Uterus (tissue), 4 donors: ENCODE measurements at places on chromosomes 12 and 14. TPM values are rescaled to one million over a fixed set of nuclear protein-coding genes. Genes with fewer than 3 reads are reported as not detected.

RNASE1 gene
- total RNA-seq: 129 TPM

DAD1 gene
- 260 TPM for total RNA-seq

NXPH4 gene
- total RNA-seq: 6.3 TPM

GPR68 gene
- total RNA-seq: 0.98 TPM

KCNC2 gene
- 3.6 TPM for total RNA-seq

AKAP5 gene
- 5.3 TPM for total RNA-seq

COCH gene
- total RNA-seq: not detected

ZNF891 gene
- 8.5 TPM for total RNA-seq

GZMH gene
- total RNA-seq: not detected

RHEBL1 gene
- not detected for total RNA-seq

SLC2A3 gene
- 52.1 TPM for total RNA-seq

SLC38A4 gene
- 5.9 TPM for total RNA-seq

KRT82 gene
- not detected for total RNA-seq

NEUROD4 gene
- not detected for total RNA-seq

MFAP5 gene
- total RNA-seq: 259 TPM

DIP2B gene
- total RNA-seq: 47.0 TPM

CELA1 gene
- total RNA-seq: not detected

LRRK2 gene
- 40.0 TPM for total RNA-seq

MDGA2 gene
- 4.2 TPM for total RNA-seq

ACSS3 gene
- 62.2 TPM for total RNA-seq

HNF1A gene
- total RNA-seq: not detected

SYNDIG1L gene
- total RNA-seq: not detected

GPRC5D gene
- not detected for total RNA-seq

CD163L1 gene
- total RNA-seq: not detected

TC2N gene
- total RNA-seq: 25.4 TPM

BATF gene
- 0.28 TPM for total RNA-seq

BCL7A gene
- total RNA-seq: 0.88 TPM

LALBA gene
- total RNA-seq: not detected

TSPAN8 gene
- 0.29 TPM for total RNA-seq

OSBPL8 gene
- total RNA-seq: 98.6 TPM

OTX2 gene
- total RNA-seq: not detected

CD163 gene
- 15.2 TPM for total RNA-seq
